ENCODE measurements at places on chromosomes 5 and 9.

GRCh38 chr9:31590091-31590490 lies 794.4 kb upstream of the ACO1 start:
- no peak for DNase-seq

- DNase-seq: no peak
These were observed 52.5 kb downstream of the CXXC5 start for GRCh38 chr5:139700711-139701055.

DNA sequence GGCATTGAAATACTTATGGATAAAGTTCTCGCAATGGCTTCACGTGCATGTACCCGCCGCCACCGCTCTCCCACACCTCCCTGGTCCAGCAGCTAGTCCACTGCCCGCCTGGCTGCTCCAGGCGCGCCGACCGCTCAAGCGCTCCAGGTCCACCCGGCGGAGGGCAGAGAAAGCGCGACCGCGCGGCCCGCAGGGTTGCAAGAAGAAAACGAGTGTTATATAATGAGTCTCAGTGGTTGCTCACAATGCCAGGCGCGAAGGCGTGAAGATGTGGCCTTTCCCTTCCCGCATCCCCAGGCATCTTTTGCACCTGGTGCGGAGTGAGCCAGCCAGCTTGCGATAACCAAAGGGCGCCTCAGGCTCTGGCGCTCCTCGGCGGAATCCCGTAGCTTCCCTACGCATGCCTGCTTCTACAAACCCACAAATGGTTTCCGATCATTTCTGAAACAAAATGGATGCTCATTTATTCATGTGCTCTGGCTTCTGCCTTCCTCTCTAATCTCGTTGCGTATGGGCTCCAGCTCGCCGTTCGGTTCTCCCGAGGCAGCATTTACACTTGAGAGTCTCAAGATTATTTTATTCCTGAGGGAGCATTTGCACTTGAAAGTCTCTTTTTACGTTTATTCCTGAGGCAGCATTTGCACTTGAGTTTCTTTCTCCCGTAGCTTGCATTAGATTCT lies 25.7 kb downstream of the CDKN2A start:
- no peak for DNase-seq

DNA sequence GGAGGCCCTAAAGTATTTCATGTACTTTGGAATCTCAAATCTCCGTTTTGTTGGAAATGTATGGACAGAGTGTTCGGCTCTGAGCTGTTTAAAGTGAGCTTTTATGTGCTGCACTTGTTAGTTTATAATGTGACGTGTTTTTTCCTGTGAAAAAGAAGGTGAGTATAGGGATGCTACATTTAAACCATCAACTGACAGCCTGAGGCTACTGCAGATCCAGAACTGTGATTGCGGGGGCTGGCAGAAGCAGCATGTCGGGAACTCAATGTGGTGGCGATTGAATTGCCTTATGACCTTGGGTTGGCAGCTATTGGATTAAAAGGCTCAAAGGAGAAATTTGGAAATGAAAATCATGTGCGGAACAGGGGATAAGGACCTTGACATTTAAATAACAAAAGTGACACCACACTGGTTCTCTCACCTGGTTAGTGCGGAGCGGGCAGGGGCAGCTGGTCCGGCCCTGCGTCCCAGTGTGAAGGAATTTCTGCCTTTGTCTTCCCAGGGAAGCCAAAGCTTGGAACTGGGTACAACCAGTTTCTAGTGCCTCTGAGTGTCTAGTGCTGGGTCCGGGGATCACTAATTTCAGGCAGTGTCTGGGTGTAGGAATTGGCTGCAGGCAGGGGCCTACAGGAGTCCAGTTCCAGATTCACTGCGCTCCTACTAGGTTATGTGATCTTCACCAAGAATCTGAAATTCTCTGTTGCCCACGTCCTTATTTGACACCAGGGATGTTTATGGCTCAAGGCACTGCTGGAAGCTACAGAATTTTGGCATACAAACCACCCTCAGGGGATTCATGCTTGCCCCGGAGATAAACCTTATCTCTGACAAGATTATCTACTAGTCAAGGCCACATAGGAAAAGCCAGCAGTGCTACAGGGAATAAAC lies 120.7 kb upstream of the ERCC6L2 start:
- DNase-seq: no peak

DNA sequence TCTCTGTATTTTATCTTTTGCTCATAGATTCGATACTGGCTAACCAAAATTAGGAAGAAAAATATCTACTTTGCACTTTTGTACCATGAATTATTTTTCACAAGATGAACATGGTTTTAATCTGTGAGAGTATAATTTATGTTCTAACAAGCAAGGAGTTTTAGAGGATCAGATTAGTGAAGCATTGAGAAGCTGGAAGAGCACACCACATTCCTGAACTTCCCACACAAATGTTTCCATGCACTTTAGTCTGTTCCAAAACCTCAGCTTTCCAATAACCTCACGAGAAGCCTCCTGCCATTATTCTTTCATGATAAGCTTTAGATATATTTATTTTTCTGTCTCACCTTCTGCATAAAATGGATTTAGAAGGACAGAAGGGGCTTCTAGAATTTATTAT lies 98.7 kb upstream of the MPDZ start:
- no peak for DNase-seq

DNA sequence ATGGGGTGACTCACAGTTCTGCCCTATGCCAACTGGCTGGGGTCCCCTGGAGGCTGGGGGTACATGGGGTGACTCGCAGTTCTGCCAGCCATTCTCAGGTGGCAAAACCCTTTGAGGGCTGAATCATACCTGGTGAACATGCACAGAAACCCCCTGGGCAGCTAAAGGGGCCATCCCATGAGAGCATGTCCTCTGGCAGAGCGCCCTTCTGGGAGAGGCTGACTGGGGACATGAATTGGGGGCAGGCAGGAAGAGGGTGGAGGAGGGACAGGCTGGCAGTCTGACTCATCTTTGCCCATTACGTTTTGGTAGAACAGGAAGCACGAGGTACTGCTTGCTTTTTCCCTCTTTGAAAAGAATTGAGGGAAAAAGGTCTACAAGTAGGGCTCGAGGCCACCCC lies 16.7 kb downstream of the TRAF1 start:
- DNase-seq: no peak

DNA sequence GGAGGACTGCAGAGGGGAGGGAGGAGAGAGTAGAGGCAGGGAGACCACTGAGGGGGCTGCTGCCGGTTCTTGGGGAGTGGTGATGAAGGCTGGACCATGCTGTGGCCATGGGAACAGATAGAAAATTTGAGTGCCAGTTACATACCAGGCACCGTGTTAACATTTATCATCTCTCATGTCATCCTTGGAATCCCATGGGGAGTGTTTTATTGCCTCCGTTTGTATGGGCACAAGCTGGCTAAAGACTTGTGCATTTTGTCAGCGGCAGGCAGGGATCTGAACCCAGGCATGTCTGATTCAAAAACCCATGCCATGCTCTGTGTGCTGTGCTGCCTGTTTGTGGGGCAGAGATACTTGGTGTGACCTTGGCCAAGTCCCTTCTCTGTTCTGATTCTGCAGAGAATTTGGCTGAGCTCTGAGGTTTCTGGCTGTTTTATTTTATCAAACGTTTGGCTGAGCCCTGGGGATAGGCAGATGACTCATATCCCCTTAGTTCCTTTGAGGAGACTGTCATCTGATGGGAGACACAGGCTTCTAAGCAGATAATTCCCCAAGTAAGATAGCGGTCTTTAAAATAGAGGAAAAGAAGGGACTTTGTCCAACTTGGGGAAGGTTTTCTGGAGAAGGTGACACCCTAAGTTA lies 22.2 kb downstream of the COL27A1 start:
- DNase-seq: no peak

- no peak for DNase-seq
These were observed 9.3 kb downstream of the OBP2B start for GRCh38 chr9:133199648-133200321.

- no peak for DNase-seq
These were observed 18.0 kb upstream of the JADE2 start for GRCh38 chr5:134507452-134507851.

- no peak for DNase-seq
These were observed 286.1 kb downstream of the RAB3C start for GRCh38 chr5:58868931-58869330.

GRCh38 chr5:126490167-126490940 lies 67.1 kb downstream of the GRAMD2B start:
- no peak for DNase-seq

DNA sequence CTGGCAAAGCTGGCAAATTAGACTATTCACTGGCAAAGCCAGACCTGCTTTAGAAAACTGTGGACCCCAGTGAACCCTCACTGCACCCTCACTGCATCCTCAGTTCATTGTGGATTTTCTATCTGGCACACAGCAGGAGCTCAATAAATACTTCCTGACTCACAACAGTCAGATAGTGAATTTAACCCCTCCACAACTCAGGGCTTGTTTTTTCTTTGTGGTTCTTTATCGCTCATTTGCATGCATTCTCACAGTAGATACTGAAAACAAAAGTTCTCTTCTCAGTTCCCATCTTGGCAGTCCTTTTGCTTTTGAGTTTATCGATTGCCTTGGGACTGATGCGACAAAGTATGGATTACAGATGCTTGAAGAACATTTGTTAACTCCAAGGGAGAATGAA lies 99.8 kb downstream of the ACTL7B start:
- DNase-seq: no peak

GRCh38 chr9:21267485-21268346 lies 27.9 kb upstream of the IFNA14 start:
- no peak for DNase-seq

- no peak for DNase-seq
These were observed 23.8 kb downstream of the SHC3 start for GRCh38 chr9:89154651-89155336.

DNA sequence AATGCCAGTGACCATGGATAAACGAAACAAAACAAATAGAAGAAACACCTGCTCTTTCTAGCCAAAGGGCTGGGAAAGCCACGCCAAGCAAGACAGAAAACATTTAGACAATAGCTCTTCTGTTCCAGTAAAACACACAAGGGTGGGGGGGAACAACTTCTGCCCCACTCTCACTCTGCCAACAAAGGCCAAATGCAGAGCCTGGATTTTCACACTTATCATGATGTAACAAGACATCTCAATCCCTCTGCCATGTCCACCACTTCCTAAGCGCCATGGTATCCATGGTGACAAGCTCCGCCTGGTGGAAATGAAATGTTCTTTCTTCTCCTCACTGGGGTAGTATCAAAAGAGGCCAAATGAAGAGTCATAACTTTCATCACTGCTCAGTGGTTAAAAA lies 60.6 kb downstream of the DRD1 start:
- no peak for DNase-seq

DNA sequence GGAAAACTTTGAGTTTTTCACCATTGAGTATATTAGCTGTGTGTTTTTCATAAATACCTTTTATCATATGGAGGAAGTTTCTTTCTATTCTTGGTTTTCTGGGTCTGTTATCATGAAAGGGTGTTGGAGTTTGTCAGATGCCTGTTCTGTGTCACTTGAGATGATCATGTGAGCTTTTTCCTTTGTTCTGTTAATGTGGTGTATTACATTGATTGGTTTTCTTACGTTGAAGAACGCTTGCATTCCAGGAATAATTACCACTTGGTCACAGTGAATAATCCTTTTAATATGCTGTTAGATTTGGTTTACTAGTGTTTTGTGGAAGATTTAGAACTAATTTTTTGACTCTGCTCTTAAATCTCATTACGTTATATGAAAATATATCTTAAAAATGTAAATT lies 7.8 kb downstream of the PLEKHG4B start:
- DNase-seq: no peak

- DNase-seq: no peak
These were observed 131.0 kb downstream of the ADAMTS16 start for GRCh38 chr5:5270958-5271785.

- no peak for DNase-seq
These were observed 1.7 kb downstream of the FBP2 start for GRCh38 chr9:94591876-94592275.

GRCh38 chr5:171562822-171563221 lies 143.4 kb downstream of the FGF18 start:
- no peak for DNase-seq

GRCh38 chr9:136403538-136403914 lies 3.6 kb upstream of the SNAPC4 start:
- DNase-seq: no peak

- DNase-seq: no peak
These were observed 33.7 kb downstream of the TTLL11 start for GRCh38 chr9:122059214-122059954.

DNA sequence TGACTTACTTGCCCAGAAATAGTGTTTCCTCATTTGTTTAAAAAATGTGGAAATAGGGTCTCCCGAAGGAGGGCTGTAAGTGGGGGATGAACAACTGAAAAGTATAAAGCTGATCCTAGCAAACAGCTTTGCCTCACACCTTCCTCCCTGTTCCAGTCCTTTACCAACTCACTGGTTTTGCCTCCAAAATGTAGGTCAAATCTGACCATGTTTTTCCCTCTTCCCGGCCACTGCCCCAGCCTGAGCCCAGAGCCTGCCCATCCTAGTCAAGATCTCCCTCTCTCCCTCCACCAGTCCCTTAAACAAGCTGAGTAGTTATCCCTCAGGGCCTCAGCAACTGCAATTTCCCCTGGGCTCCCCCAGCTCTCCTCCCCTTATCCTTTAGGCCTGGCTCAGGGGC lies 82.4 kb upstream of the FBXW11 start:
- no peak for DNase-seq

- no peak for DNase-seq
These were observed 25.8 kb upstream of the ZBTB34 start for GRCh38 chr9:126834672-126835071.

All from activated gamma-delta T cell (primary cell).